ENCODE measurements at places on chromosomes 16 and 17.

GRCh38 chr17:36068524-36068923 lies 4.5 kb downstream of the CCL18 start:
- DNase-seq = no peak

- peak; percentile 78 for DNase-seq
Observed at GRCh38 chr16:71707199-71707598, 17.3 kb downstream of the PHLPP2 start.

DNA sequence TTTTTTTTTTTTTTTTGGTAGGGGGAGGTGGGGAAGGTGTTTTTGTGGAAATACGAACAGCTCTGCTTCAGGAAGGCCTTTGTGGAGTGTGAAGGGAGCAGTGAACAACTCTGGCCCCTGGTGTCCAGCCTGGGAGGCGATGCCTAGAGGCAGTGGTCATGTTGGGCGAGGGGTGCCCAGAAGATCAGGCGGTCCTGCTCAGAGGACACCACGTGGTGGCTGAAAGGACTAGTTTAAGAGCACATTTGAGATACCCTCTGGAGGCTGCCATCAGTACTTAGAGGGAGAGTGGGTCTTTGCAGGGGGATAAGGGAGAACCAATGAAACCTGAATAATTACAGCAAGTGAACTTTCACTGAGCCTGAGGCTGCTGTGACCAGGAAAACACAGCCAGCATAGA lies 40.1 kb upstream of the RHOT1 start:
- DNase-seq = no peak

GRCh38 chr16:49910541-49911071 lies 54.7 kb upstream of the ZNF423 start:
- no peak for DNase-seq

DNA sequence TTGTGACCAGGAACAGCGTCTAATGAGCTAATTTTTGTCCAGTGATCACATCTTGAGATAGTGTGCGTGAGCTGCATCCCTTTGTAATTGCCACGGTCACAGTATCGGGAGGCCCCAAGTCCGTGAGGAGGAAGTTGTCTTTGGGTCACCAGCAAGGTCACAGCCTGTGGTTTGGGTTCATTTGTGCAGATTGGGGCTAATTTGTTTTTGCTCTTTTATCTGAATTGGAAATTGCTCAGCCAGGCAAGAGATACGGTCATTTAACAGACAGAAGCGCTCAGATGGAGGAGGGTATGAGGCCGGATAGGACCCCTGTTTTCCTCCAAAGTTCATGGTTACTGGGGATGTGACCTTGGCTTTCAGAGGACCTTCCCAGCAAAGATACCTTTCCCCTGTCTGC lies 174.1 kb downstream of the SNX29 start:
- DNase-seq = no peak
